ENCODE measurements at places on chromosomes 5 and 9.

DNA sequence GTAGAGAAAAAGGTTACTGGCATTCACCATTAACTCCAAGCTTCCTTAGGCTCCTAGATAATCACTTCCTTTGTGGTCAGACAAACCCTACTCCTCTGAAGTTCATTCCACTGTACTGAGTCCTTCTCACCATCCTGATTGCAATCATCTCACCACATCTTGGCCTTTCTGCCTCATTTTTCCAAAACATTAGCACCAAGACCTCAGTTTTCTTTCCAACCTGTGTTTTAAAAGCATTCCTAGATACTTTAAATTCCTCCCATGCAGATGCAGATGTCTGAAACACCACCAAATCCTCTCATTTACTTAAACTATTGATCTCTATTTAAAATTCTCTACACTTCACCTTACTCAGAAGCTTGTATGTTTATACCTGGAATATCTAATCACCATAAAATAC lies 961.3 kb upstream of the CTNND2 start:
- no peak for DNase-seq

DNA sequence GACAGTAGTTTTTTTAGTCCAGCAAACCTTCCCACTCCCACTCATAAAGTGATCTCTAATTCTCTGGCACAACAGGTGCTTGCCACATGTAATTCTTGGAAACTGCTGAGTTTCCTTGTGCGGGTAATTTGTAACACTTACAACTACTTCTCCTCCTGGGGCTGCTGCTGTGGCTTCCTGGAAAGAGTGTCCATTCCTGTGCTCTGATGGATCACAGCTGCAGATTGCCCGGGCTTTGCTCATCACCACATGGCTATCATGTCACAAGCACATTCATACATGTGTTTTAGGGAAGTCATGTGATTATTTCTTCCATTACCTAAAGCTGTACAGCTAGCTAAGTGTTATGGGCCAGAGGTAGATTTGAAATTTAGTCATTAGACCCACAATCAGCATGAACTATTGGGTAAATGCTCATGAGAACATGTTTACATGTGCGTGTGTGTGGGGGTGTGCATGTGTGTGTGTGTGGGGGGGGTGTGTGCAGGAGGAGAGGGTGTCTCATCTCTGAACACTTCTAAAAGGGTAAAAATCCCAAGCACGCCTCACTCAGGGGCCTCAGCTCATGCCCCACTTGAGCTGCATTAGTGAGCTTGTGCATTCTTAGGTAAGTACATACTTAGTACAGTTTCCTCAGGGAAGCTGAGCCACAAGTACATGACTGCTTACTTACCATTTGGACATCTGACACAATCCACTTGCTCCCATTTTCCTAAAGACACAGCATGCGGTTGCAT lies 118.1 kb upstream of the CCDC112 start:
- DNase-seq = peak; percentile 18

GRCh38 chr5:73254642-73255041 lies 81.6 kb downstream of the TMEM174 start:
- DNase-seq = no peak

- no peak for DNase-seq
Measured at GRCh38 chr5:141841378-141842180, 36.6 kb downstream of the PCDH1 start.

GRCh38 chr5:141816598-141817399 lies 61.4 kb downstream of the PCDH1 start:
- DNase-seq = no peak

- DNase-seq = no peak
Measured at GRCh38 chr5:172102913-172103626, 85.0 kb downstream of the STK10 start.

DNA sequence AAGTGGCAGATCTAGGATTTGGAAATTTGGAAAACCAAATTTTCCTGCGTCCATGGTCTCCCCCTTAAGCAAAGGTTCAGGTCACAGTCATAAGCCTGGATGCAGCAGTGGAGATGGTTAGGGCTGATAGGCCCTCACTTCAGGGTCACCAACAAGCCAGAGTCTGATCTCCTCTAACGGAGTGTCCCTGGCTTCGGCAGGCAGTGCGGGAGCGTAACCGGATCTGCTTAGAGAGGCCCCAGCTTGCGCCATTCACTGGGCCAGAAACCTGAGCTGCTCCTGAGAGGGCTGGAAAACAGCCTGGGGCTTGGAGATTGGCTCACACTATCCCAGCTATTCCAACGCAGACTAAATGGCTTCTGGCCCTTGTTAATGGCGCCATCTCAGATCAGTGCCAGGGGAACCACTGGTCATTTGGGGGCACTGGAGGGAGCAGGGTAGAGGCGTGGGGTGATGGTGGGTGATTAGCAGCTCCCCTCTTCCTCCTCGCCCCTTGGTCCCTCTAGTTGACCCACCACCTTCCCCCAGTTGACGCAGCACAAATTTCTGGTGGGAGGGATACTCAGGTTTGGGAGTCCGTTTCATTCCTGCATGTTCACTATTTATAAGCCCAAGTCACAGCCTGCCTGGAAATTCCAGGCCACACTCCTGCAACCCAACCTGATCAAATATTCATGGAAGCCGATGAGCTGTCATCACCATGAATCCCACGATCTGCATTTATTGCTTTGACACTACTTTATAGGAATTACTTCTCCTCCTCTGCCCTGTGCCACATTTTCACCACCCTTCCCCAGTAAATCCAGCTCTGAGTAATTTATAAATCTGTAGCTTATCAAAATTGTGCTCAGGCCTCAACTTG lies 134.6 kb upstream of the CPEB4 start:
- DNase-seq = no peak

DNA sequence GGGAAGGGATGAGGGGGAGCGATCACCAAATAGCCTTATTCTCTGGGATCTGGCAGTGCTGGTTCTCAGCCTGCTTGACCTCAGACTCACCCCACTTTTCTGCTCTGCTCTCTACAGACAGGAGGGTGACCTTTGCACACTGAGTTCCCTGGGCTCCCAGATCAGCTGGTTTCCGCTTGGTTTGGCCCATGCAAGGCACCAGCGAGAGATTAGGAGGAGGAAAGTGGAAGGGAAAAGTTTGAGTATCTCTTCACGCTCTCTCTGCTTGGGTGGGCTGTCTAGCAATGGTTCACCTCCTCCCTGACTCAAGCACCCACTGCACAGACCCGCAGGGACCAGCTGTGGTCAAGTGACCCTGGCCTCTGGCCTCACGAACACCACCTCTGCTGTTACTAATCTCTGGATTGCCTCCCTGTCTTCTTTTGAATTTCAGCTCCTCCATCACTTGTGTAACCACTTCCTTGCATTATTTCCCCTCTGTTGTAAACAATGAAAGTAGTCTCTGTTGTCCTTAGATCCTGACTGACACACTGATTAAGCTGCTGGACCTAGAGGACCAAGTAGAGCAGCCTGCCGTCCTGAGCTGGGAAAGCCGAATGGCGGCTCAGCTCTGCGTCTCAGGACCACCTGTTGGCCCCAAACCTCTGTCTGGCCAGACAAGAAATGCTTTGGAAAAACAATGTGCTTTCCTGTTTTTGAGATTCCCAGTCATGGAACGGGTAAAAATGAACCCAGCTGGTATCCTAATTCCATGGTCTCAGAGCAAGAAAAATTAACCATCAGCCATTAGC lies 186.6 kb downstream of the CRB2 start:
- DNase-seq = no peak

GRCh38 chr5:114148253-114148652 lies 213.6 kb upstream of the KCNN2 start:
- DNase-seq = no peak

GRCh38 chr9:14373336-14373666 lies 59.4 kb upstream of the NFIB start:
- no peak for DNase-seq

DNA sequence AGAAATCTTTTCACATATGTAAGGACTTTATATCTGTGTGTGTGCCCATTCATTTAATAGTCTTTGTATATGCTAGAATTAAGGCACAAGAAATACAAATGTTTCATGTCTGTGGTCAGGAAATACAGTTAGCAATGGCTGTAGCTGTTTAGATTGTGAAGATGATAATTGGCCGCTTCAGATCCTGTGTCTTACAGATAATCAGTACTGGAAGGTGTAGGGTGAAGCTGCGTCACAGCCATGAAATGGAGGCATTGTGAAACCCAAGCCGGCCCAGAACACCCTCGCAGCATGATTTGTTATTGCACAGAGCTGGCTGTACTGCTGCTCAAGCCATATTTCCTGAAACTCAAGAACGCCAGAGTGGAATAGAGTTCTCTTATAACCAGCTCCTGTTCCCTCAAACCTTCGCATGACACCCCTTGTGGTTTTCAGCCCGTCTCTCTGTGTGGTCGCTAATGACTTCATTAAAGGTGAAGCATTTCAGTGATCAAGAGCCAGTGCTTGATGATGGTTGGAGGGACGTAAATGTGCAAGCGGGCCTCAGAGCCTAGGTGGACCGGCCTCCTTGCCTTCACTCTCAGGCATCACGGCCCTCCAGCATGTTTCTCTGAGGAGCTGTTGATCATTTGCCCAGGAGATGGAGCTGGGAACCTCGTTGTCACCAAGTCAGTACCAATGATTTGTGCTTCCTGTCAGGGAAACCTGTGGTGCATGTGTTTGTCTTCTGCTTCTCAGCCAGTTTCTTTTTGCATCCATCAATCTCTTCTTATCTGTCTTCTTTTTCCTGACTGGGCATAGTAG lies 80.1 kb downstream of the F2RL2 start:
- no peak for DNase-seq

- DNase-seq = no peak
Measured at GRCh38 chr9:77475641-77476473, 172.3 kb downstream of the GNA14 start.

GRCh38 chr9:83422527-83422926 lies 115.7 kb downstream of the FRMD3 start:
- no peak for DNase-seq

GRCh38 chr9:135973277-135974219 lies 12.4 kb upstream of the UBAC1 start:
- DNase-seq = no peak
